ENCODE measurements at places on chromosomes 4 and X. TPM values are rescaled to one million over a fixed set of nuclear protein-coding genes. Genes with fewer than 3 reads are reported as not detected.

DNA sequence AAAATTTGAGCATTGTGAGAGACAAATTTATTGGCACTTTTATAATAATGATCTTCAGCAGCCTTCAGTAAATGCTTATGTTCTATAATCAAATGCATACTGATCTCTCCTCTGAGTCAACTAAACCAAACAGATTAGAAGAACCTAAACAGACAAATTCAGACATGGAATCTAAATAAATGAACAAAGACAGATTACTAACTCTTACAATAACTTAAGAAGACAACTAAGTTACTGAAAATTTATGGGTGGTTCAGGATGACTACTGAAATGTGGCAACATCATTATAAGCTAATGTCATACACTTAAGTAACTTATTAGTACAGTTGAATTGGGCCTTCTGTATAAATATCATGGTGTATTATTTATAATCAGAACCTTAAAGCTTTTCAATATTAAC lies 127.3 kb downstream of the NEK1 start:
- DNase-seq = no peak

DNA sequence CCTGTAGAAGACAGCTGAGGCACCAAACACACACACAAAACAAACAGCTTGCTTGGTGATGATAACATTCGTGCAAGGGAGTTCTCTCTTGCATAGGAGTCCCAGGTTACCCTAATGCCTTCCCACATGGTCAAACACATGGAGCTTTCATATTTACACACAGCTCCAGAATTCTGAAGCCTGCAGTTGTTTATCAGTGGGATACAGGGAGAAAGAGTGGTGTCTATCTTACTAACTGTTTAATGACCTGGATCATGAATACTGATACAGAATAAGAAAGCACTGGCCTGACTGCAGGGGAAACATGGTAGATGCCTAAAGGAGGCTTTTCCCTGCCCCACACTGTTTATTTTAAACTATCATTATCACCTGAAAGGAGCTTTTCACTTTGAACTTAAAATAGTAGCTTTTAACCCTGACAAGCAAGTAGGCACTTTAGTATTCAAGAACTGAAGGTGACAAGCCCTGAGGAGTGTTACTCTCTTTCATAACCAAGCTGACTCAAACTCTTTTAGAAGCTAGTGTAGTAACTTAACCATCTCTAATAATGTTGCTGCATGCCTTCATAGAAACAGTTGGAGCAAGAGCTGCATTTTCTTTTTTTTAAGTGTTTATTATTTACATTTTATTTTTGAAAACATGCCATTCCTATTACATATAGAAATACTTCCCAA lies 15.6 kb downstream of the TET2 start:
- no peak for DNase-seq

DNA sequence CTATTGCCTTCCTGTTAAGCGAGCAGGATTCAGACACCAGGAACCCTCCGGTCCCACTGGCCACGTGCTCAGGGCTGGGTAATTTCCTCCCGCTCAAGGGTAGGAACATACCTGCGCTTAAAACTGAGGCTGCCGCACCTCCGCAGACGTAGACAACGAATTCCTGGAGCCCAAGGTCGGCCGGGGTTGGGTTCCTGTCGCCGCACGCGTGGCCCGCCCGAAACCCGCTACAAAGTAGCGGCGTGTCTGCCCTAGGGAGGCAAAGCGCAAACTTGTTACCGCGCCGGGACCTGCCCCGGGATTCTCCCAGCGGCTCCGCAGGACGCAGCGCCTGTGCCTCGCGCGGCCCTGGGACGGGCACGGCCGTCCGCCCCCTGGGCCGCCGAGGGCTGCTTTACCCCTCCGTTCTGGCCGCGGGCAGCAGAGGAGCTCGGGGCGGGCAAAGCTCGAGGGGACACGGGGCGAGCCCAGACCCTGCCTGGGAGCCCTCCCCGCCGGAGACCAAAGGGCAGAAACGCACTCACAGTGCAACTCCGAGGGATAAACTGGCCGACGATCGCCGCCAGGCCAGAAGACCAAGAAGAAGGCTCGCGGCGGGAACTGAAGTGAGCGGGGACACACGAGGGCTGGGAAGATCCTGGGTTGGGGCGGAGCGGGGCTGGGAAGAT lies at the start of gene ERVMER34-1:
Gene ERVMER34-1, minus strand, starts transcription at position 607 of the 668 bp plus-strand sequence. CDS start 5,905 bp downstream, outside the sequence.
- DNase-seq = peak; percentile 66

DNA sequence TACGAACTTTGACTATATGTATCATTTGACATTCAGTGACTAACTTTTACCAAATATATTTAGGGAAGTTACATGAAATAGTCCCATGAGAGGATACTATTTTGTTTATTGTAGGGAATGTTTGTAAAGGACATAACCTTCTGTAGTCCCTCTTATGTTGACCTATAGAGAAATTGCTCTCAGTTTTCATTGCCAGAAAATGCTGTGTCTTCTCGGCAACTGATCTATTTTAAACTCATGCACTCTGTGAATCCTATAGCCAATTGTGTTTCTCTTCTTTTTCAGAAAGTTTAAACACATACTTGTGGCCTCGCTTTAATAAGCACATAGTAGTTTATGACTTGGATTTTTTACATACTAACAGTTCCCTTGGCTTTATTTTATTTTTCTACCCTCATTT lies 38.2 kb downstream of the DMP1 start:
- no peak for DNase-seq

The BTC gene
- polyA plus RNA-seq = 14.3 TPM

The GABRG1 gene
- polyA plus RNA-seq = 0.03 TPM

The MXRA5 gene
- 10.8 TPM for polyA plus RNA-seq
